A673 (cell line): ENCODE measurements at places on chromosomes 6 and 20. TPM values are rescaled to one million over a fixed set of nuclear protein-coding genes. Genes with fewer than 3 reads are reported as not detected.

DNA sequence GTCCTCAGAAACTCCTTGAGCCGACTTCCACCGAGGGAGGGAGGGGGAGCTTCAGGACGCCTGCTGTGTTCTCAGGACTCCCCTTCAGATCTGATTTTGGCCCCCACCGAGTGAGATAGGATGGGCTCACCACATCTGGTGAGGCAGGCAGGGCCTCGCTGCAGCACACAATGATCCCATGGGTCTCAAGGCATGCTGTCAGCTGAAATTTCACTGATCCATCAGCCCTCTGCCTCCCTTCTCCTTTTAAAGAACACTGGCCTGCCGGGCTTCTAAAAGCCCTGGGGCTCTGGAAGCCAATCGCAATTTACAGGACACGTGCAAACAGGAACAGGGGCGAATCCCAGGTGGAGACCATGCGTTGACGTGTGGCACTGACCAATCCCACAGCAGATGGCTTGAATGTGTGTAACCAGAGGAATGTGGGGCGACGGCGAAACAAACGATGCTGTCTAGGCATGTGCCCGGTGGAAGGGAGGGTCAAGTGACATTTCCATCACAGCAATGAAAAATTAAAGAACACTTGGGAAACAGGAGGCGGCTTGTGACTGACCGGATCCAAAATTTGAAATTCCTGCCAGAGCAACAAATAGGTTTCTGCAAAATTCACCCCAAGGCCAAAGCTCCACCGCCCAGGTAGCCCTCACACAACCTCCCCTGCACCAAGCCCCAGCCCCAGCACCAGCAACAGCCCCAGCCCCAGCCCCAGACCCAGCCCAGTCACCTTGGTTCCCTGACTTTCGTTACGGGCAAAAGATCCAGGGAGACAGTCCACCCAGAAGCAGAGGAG lies 167.1 kb upstream of the ZNF337 start:
- DNase-seq, result no peak
- H3K36me3 ChIP-seq, result no peaks in the 10 kb centered on the region
- peaks cover 57% of the 10 kb centered on the region for H3K27me3 ChIP-seq
- no peaks in the 10 kb centered on the region for H3K4me1 ChIP-seq
- no peak overlapping the region for H3K27ac ChIP-seq
- peak overlapping the region; percentile 19 for H3K4me3 ChIP-seq

The RAB32 gene
- total RNA-seq, result 2.0 and 2.6 TPM in 2 replicates

The RNF182 gene
- 20.7 and 20.8 TPM in 2 replicates for total RNA-seq

GRCh38 chr6:33985947-33986346 lies 159.9 kb downstream of the GRM4 start:
- H3K4me1 ChIP-seq, result no peaks in the 10 kb centered on the region
- H3K36me3 ChIP-seq, result no peaks in the 10 kb centered on the region
- no peak overlapping the region for H3K4me3 ChIP-seq
- H3K27me3 ChIP-seq, result no peaks in the 10 kb centered on the region
- no peak for DNase-seq
- no peak overlapping the region for H3K27ac ChIP-seq

DNA sequence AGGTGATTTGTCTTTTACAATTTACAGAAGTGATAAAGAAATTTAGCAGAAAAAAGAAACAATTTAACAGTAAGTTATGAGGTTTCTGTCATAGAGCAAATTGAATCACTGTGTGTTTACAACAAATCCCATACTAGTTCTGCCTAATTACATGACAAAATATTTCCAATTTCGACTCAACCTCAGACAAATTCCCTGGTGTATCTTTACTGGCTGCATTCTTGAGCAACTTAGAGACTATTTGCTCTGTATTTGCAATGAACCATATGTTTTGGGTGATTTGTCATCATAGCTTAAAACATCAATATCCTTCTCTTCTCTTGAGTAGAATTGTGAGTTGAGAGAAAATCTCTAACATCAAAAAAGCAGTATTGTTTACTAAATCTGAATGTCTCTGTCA lies 128.7 kb downstream of the SIM1 start:
- H3K27me3 ChIP-seq, result no peaks in the 10 kb centered on the region
- H3K4me1 ChIP-seq, result no peaks in the 10 kb centered on the region
- no peak overlapping the region for H3K4me3 ChIP-seq
- DNase-seq, result no peak
- no peaks in the 10 kb centered on the region for H3K36me3 ChIP-seq

GRCh38 chr20:51966296-51966971 lies 164.1 kb upstream of the SALL4 start:
- no peak overlapping the region for H3K4me3 ChIP-seq
- H3K36me3 ChIP-seq, result no peaks in the 10 kb centered on the region
- DNase-seq, result peak; percentile 76
- H3K27ac ChIP-seq, result no peak overlapping the region

DNA sequence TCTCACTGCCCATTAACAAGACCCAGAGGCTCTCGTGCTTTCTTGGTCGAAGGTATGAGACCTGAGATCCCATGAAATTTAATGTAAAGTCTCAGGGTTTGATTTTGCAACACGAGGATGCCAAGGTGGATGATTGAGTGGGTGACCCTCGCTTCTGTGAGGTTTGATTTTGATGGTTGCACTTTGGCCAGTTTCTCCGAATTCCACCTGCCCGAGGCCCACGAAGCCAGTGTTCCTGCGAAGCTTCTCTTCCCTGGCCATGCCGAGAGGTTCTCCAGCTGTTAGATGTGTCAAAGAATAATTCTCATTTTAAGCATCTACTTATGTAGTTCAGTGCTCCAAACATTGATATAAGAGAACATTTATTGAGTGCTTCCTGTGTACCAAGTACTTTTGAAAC lies at the start of gene KIF25:
Gene KIF25, plus strand, starts transcription at position 30 of the 400 bp plus-strand sequence. CDS start 31,915 bp downstream, outside the sequence.
- peaks cover 8% of the 10 kb centered on the region for H3K4me1 ChIP-seq
- DNase-seq, result no peak

- H3K36me3 ChIP-seq, result no peaks in the 10 kb centered on the region
- H3K27me3 ChIP-seq, result no peaks in the 10 kb centered on the region
- H3K27ac ChIP-seq, result no peak overlapping the region
- DNase-seq, result no peak
- H3K4me3 ChIP-seq, result no peak overlapping the region
Measured at GRCh38 chr6:64777941-64778785, 928.9 kb downstream of the EYS start.

GRCh38 chr6:11814106-11814505 lies 35.5 kb upstream of the ADTRP start:
- no peaks in the 10 kb centered on the region for H3K36me3 ChIP-seq
- H3K27me3 ChIP-seq, result peaks cover 16% of the 10 kb centered on the region
- DNase-seq, result no peak
- no peak overlapping the region for H3K27ac ChIP-seq

DNA sequence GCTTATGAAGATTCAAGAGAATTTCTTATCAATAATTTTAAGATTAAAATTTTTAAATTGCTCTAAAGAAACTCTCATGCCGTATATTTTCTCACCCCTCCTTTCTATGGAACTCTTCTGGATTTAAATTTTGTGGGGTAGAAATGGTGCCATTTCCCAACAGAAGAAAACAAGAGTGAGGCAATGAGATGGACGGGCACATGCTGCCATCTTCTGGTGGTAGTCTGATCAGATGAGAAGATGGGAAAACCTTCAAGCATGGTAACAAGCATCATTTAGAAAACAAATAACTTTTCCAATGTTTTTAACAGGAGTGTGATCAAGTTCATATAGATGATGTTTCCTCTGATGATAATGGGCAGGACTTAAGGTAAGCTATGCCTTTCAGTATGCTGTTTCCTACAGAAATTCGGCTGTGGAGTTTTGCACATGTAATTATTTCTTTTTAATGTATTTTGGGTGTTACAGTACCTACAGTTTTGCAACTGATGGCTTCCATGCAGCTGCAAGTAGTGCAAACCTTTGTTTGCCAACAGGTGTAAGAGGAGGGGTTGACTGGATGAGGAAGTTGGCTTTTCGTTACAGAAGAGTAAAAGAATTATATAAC lies 271.4 kb downstream of the EYA4 start:
- peak; percentile 76 for DNase-seq
- H3K36me3 ChIP-seq, result no peaks in the 10 kb centered on the region
- peaks cover 12% of the 10 kb centered on the region for H3K27me3 ChIP-seq
- no peak overlapping the region for H3K4me3 ChIP-seq
- H3K27ac ChIP-seq, result no peak overlapping the region

The NKAPL gene
- total RNA-seq, result not detected in 2 replicates

The SNAP91 gene
- 0.55 and 0.62 TPM in 2 replicates for total RNA-seq

The ERMARD gene
- 19.6 and 23.2 TPM in 2 replicates for total RNA-seq

DNA sequence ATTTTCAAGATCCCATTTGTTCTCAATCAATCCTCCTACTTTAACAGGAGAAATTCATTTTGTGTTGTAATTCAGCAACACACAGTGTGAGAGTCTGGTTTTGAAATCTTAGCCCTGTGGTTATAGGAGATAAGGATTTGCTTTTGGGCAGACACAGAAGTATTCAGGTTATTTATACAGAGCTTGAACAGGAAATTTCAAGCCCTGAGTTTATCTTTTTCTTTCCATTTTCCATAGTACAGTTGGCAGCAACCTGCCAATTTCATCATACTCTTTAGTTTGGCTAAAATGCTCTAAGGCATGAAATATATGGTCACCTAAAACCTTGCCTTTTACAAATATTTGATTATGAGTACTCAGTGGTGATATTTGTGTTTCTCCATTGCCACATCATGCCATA lies 41.4 kb downstream of the PKIB start:
- H3K27ac ChIP-seq, result no peak overlapping the region
- no peaks in the 10 kb centered on the region for H3K27me3 ChIP-seq

DNA sequence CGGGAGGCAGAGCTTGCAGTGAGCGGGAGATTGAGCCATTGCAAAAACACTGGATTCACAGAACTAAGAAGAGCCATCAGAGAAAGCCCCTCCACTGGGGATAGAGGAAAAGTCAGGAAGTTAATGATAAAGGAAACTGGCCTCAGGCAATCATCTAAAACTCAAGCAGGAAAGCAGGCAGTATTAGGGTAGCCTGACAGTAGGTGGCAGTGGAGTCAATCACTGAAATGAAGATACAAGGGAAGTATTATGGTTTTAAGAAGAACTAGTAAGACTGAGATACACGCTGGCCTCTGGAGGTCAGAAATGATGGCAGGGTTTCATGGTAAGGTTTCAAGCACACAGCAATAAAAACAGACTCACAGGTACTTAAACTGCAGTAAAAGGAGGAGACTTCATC lies 578.3 kb downstream of the HACE1 start:
- no peaks in the 10 kb centered on the region for H3K4me1 ChIP-seq
- H3K27ac ChIP-seq, result no peak overlapping the region
- no peaks in the 10 kb centered on the region for H3K36me3 ChIP-seq
- H3K4me3 ChIP-seq, result no peak overlapping the region
- H3K27me3 ChIP-seq, result no peaks in the 10 kb centered on the region
- DNase-seq, result no peak

DNA sequence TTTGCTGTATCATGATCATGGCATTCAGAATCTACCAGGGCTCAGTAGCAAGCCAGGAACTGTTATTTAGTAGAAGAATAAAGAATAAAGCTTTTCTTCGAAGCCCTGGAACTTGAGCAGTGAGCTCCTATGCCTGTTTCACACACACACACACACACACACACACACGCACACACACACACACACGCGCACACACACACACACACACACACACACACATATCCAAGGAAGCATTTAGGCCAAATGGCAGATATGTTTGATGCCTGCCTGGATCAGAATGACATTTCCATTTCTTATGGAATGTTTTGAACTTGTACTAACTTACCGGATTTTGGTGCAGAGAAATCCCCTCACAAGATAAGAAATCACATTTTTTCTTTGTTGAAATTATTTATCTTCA lies 35.5 kb downstream of the RPP21 start:
- no peaks in the 10 kb centered on the region for H3K4me1 ChIP-seq
- H3K27me3 ChIP-seq, result peaks cover 14% of the 10 kb centered on the region
- H3K4me3 ChIP-seq, result no peak overlapping the region

GRCh38 chr6:52317211-52317610 lies 32.7 kb upstream of the MCM3 start:
- no peaks in the 10 kb centered on the region for H3K27me3 ChIP-seq
- no peaks in the 10 kb centered on the region for H3K36me3 ChIP-seq
- no peaks in the 10 kb centered on the region for H3K4me1 ChIP-seq
- H3K4me3 ChIP-seq, result no peak overlapping the region

The TRAPPC3L gene
- not detected in 2 replicates for total RNA-seq

DNA sequence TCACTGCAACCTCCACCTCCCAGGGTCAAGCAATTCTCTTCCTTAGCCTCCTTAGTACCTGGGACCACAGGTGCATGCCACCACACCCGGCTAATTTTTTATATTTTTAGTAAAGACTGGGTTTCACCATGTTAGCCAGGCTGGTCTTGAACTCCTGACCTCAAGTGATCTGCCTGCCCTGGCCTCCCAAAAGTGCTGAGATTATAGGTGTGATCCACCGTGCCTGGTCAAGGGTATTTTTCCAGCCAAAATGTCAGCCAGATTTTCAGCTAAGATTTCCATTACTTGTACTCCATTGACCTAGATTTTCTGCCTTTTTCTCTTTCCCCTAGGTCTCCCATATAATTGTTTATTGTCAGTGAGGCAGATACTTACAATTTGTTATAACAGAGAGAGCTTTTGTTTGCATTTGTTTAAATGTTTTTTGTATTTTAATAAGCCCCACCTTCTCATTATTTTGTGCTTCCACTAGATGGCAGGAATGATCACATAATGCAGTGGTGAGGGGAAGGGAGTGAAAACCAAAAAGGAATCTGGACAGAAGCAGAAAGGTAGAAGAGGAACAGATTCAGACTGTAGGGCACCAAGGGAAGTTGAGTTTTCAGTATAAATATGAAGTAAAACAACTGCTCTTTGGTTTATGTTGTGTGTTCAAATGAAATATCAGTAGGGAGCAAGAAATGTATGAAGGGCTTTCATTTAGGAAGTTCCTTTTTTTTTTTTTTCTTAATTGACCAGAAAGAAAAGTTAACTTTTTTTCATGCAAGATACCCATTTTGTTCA lies 29.7 kb downstream of the RPF2 start:
- H3K27me3 ChIP-seq, result no peaks in the 10 kb centered on the region
- no peak overlapping the region for H3K27ac ChIP-seq
- no peaks in the 10 kb centered on the region for H3K4me1 ChIP-seq
- no peak overlapping the region for H3K4me3 ChIP-seq
- H3K36me3 ChIP-seq, result peaks cover 61% of the 10 kb centered on the region
- DNase-seq, result peak; percentile 67

GRCh38 chr20:347640-348484 lies 951 bp downstream of the NRSN2 start:
- peaks cover 17% of the 10 kb centered on the region for H3K4me1 ChIP-seq
- peak overlapping the region; percentile 74 for H3K4me3 ChIP-seq
- H3K27ac ChIP-seq, result peak overlapping the region; percentile 88
- H3K27me3 ChIP-seq, result no peaks in the 10 kb centered on the region

The ABRACL gene
- total RNA-seq, result 65.9 and 98.5 TPM in 2 replicates

The EDN1 gene
- not detected in 2 replicates for total RNA-seq
